ENCODE measurements at places on chromosomes 1 and 21.

DNA sequence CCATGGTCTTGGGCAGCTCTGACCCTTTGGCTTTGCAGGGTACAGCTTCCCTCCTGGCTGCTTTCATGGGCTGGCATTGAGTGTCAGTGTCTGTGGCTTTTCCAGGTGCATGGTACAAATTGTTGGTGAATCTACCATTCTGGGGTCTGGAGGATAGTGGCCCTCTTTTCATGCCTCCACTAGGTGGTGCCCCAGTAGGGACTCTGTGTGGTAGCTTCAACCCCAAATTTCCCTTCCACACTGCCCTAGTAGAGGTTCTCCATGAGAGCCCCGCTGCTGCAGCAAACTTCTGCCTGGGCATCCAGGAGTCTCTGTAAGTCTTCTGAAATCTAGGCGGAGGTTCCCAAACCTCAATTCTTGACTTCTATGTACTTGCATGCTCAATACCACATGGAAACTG lies 494.5 kb upstream of the LRRC7 start:
- no peak for DNase-seq

GRCh38 chr1:232974971-232975370 lies 24.6 kb downstream of the NTPCR start:
- DNase-seq, result no peak

DNA sequence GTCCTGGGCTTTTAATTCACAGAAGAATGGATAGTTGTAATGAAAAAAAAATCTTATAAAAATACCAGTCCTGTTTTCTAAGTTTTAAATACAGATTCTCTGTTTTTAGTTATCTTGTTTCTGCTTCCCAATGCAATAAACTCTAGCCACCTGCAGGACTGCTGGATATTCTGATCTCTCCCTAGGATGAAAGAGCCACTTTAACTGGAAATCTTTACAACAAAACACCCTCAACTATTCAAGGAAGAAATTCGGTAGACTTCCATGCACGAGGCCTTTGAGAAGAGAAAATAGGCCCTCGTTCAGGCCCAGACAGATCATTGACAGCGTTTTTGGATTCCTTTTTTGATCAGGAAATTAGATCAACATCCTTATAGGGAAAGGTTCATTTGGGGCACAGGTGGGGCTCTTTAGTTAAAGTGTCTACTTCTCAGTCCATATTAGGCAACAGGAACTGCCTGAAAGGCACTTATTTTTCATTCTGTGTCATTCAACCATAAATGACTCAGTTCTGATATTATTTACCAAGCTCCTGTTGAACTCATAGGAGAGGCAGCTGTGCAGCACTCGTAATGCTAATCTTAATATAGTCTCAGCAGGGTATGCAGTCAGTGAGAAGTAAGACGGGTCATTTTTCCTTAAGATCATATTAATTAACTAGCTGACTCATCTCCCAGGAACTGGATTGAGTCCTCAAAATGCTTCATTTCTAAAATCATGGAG lies 71.1 kb upstream of the ERRFI1 start:
- no peak for DNase-seq

GRCh38 chr1:83746234-83746633 lies 252.7 kb downstream of the TTLL7 start:
- no peak for DNase-seq

DNA sequence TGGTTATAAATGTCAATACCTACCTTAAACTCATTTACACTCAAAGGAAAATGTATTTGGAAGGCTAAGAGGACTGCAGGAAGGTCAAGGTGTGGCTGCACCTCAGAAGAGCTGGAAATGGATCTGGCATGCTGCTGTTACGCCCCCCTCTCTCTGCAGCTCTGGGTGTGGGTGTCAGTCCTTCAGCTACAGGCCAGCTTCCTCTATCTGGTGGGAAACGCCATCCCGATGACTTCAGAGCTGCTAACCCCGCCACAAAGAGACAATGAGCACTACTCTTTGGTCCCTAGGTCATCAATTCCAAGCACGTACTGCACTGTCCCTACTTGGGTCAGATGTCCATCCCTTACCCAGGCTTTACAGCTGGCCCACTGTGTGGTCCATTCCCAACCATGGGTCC lies 74.2 kb downstream of the TEX35 start:
- DNase-seq, result no peak

GRCh38 chr1:33211972-33212371 lies 30.1 kb upstream of the TRIM62 start:
- no peak for DNase-seq

GRCh38 chr1:107965110-107965991 lies at the start of gene VAV3:
Gene VAV3, minus strand, starts transcription at chr1:107965180. Its CDS starts 311 bp downstream, at chr1:107964869.
- DNase-seq, result peak; percentile 81
